ENCODE measurements at places on chromosomes 6 and 20.

DNA sequence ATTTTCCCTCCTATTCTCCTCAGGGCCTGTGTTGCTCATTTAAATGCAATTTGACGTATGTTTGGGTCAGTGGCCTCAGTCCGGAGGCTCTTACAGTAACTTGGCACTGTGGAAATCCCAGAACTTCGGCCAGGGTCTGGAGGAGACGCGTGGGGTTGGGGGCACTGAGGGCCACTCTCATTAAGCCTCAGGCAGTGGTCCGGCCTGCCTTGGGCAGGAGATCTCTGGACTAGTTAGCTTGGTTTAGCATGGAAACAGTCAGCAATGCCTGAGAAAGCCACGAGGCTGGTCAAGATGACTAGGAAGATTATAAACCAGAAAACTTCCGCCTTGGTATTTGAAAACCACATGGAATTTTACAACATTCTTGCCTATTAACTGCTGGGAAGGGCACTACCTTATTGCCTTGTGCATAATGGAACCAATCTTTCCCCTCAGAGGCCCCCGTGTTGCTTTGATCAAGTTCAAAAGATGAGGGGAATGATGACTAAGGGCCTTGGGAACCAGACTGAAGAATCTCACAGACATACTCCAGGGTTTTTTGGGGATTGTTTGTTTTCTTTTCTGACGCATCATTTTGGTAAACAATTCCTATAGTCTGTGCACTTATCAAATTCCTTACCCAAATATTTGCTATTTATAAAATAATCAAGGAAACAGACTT lies 206.0 kb upstream of the PREP start:
- DNase-seq, result no peak

GRCh38 chr6:112030961-112031660 lies 22.8 kb upstream of the CCN6 start:
- no peak for DNase-seq

DNA sequence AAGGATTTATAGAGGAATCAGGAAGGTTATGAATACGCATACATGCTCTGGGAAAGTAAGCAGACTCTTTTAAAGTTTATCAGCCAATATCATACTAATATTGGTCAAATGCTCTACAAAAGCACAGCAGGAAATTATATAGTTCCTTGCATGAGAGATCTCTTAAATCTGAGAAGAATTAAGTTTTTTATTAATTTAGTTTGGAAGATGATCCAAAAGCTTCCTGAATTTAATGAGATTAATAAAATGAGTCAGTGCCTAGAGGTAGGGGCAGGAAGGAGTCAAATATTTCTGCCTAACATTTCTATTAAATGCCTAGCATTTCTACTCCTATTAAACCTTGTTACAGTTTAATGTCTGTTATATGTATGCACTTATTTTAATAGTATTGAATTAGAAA lies 1608.2 kb downstream of the GRIK2 start:
- no peak for DNase-seq

DNA sequence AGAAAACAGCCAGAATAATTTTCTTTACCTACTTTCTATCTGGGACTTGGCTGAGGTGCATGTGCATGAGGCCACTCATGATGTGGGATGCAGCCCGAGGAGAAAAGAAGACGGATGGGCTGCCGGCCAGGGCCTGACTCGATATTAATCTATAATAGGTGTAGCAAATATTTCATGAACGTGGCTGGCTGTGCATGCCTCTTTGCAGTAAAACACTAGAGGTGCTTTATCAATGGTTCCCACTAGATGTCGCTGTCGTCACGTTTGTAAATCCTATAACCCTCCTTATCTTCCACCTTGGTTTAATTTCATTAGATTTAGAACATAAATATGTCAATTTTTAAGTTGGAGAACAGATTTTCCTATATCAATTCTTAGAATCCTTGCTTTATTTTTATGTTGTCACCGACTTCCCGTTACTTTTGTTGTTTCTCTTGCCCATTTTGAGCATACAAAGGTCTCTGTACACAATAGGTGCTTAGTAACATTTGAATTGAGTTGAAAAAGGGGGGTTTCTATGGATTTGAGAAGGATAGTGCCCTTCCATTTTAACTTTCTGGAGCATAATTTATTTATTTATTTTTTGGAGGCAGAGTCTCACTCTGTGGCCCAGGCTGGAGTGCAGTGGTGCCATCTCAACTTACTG lies 19.6 kb upstream of the FERMT1 start:
- peak; percentile 33 for DNase-seq
